Activated CD4-positive, alpha-beta T cell treated with anti-CD3 and anti-CD28 coated beads, Interleukin-2, amount 50 U/mL, for 24 hours (primary cell): ENCODE measurements at places on chromosomes 5 and 9.

- DNase-seq, result no peak
These were observed 601.8 kb upstream of the ZNF608 start for GRCh38 chr5:125348221-125348692.

- DNase-seq, result no peak
These were observed 24.7 kb upstream of the NR3C1 start for GRCh38 chr5:143428155-143428554.

DNA sequence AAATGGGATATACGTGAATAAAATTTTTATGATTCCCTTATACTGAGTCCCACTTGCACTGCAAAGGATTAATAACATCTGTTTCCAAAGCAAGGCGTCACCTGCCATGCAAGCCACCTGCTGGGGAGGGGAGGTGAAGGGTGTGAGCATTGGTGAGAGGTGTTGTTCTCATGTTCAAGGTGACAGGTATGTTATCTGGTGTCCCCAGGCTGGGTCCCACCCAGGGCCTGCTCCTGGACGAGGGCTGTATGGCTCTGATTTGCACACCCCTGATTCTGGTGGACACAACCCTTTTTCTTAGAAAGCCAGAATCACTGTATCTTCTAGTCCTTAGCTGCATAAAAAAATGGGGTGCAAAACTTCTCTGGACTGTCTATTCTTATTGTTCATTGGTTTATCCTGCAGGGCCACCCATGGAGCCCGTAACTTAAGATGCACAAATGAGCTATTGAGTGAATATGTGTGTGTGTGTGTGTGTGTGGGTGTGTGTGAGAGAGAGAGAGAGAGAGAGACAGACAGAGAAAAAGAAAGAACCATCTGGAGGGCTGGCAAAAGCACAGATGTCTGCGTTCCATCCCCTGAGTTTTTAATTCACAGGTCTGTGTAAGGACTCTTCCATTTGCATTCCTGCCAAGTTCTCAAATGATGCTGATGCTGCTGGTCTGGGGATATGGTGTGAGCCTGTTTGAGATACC lies 53.7 kb downstream of the SYK start:
- no peak for DNase-seq

DNA sequence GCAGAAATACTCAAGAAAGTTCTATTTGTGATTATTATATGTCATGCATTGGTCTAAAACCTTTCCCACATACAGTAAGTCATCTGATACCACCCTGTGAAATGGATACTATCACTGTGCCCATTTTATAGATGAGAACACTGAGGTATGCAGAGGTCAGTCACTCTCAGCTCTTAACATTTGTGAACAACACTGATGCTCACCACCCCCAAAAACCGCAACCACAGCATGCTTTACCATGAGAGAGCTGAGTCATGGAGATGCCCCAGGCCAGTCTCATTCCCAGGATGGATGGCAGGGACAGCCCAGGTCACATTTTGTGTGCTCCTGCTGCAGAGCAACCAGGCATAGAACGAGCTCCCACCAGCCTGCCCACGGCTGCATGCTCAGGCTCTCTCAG lies 53.5 kb upstream of the IRX1 start:
- DNase-seq, result no peak

GRCh38 chr9:6405371-6405770 lies 7.6 kb upstream of the UHRF2 start:
- DNase-seq, result no peak

GRCh38 chr5:135211083-135211790 lies 177.2 kb upstream of the PITX1 start:
- DNase-seq, result no peak
